ENCODE measurements at places on chromosomes 2 and 18. TPM values are rescaled to one million over a fixed set of nuclear protein-coding genes. Genes with fewer than 3 reads are reported as not detected.

- no peak for DNase-seq
Observed at GRCh38 chr2:202360646-202361045, 15.5 kb upstream of the BMPR2 start.

DNA sequence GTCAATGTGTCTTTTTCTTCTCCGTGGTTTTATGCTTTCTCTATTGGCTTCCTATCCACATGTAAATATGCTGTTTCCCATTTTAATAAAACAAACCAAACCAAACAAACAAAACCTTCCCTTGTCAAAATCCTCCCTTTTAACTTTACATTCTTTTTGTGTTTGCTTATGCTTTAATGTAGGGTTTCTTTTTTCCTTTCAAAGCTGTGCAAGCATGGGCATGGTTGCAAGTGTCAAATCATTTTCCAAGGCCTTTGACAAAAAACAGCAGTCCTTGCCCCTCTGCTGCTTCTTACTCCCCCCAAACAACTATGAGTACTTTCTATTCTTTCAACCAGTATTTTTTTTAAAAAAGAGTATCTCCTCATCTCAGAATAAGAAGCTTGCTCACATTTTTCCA lies 66.0 kb upstream of the ACYP2 start:
- no peak for DNase-seq

DNA sequence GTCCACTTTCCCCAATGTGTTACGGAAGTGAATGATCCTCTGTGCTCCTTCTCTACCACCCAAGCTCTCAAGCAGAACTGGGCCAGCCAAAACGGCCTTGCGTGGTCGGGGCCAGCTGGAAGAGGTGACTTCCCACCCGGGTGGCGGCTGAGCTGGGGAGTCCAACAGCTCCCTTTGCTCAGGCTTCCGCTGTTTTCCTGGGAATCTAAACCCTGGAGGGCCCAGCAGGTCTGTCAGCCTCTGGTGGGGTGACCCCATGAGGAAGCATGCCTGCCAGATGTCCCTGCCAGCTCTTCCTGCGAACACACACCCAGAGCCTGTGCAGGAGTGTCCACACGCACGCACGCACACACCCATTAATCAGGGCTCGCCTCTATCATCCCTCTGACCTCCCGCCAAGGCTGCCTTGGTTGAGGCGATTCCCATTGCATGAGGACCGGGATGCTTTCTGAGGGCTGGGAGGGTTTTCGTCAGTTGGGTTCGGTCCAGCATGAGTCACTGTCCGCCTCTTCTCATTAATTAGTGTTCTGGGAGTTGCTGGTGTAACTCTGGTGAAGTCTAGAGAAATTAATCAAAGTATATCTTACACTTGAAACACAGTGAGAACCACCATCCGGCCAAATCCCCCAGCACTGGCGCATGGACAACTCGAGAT lies 90.6 kb downstream of the TWIST2 start:
- no peak for DNase-seq

- no peak for DNase-seq
Observed at GRCh38 chr2:67899187-67899586, 163.6 kb downstream of the C1D start.

DNA sequence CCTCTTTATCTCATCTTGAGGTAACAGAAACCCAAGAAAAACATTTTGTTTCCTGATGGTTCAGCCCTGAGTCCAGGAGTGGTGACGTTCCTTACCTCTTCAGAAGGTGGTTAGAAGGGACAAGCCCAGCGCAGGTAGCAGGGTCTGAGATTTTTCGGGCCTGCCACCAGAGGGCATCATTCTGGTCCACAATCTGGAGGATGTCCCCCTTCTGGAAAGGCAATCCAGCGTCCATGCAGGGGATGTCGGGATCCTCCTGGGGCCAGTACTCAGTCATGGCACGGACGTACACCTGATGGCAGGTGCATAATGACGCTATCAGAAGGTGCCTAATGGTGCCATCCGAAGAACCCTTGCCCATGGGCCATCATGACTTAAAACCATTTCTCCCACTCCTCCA lies 17.7 kb downstream of the MPP4 start:
- DNase-seq: no peak

DNA sequence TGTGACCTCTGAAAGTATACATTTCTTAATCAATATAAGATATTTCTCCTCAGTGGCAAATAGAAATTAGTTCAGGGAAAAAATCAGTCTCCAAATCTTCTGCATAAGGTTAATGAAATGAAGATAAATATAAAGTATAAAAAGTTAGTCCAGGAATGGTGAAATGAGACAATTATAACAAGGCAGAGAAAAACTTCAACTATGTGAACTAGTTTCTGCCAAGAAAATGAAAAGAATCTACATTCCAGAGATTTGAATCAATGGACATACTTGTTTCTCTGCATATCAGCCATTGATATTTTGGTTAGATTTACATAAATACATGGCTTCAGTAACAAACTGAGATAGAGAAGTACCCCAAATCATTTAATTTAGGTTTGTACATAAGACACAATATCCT lies 249.0 kb downstream of the EXOC6B start:
- DNase-seq: no peak

DNA sequence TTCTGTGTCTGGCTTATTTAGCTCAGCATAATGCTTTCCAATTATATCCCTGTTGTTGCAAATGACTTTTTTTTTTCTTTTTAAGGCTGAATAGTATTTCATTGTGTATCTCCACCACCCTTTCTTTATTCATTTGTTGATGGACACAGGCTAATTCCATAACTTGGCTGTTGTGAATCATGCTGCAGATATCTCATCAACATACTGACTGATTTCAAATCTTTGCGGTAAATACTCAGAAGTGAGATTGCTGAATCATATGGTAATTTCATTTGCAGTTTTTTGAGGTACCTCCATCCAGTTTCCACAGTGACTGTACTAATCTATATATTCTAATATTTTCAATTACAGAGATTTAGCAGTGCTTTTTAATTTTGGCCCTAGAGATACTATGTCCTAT lies 266.2 kb downstream of the TMX3 start:
- DNase-seq: no peak

DNA sequence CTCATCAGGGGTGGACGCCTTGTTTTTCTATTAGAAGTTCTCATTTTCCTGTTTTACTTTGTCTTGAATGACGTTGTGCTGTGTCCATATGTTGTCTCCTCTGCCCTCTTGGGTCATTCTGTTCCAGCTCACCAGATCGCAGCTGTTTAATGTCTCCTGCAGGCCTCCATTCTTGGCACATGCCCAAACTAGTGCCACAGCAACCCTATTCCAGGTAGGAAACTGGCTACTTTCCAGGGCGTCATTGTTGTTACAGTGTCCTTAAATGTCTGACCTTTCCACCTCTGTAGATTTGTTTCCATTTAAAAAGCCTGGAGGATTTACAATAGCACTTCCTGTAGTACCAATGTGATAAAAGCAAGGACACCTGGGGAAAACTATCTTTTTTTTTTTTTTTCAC lies 500.7 kb downstream of the METTL4 start:
- no peak for DNase-seq

GRCh38 chr2:173164396-173164795 lies 88.8 kb downstream of the MAP3K20 start:
- no peak for DNase-seq

- no peak for DNase-seq
Observed at GRCh38 chr2:193482557-193482956, 1287.8 kb upstream of the TMEFF2 start.

GRCh38 chr18:12625241-12625640 lies 32.7 kb downstream of the SPIRE1 start:
- DNase-seq: no peak

DNA sequence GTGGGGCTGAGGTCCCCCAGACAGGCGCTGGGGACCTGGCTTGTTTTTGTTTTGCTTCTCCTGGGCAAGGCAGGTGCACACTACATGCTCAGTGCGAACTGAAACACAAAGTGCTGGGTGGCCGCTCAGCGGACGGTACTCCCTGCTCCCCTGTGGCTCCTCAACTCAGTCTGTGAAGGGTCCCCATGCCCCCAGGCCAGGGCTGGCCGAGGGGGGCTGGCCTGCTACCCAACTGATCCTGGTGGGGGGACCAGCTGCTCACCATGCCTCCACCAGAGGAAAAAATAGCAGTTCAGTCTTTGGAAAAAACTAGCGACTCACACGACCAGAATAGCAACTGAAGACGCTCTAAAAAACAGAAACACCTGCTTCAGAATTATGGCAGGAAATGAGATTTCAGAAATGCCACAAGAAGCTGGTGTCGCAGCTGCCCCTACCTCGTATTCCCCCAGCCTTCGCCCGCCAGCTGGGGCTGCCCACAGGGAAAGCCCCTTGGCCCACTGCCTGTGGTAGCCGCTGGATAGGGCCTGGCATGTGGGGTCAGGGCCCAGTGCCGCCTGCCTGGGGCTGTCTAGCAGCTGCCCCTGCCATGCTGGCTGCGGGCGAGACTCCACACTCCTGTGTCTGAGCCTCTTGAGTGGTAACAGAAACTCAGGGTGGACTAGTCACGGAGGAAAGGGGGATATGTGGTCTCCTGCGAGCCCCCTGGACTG lies 43.7 kb downstream of the MEX3C start:
- DNase-seq: peak; percentile 33

- DNase-seq: no peak
Observed at GRCh38 chr2:146004462-146004861, 1484.5 kb upstream of the ZEB2 start.

GRCh38 chr2:48369971-48370370 lies 160.0 kb upstream of the STON1 start:
- DNase-seq: no peak

GRCh38 chr2:71277536-71278103 lies 50.7 kb upstream of the PAIP2B start:
- peak; percentile 30 for DNase-seq

- no peak for DNase-seq
Observed at GRCh38 chr2:80105015-80105640, 199.4 kb downstream of the LRRTM1 start.

GRCh38 chr2:25744055-25744454 lies 70.7 kb upstream of the DTNB start:
- DNase-seq: no peak

GRCh38 chr2:222792001-222792611 lies 68.7 kb upstream of the ACSL3 start:
- DNase-seq: no peak

- peak; percentile 19 for DNase-seq
Observed at GRCh38 chr18:68623342-68623741, 91.6 kb downstream of the TMX3 start.

GRCh38 chr2:55156984-55157383 lies 75.1 kb downstream of the CLHC1 start:
- DNase-seq: no peak

- no peak for DNase-seq
Observed at GRCh38 chr2:67210430-67210829, 186.7 kb upstream of the ETAA1 start.

HOXD12 gene
- total RNA-seq: not detected

MRO gene
- not detected for total RNA-seq

C2orf80 gene
- total RNA-seq: not detected

ANKRD30B gene
- not detected for total RNA-seq

CSRNP3 gene
- not detected for total RNA-seq
